CD4-positive, alpha-beta T cell treated with Interferon gamma for 1 hour (primary cell): ENCODE measurements at places on chromosomes 4 and X.
A peak's percentile ranks its signal among the peaks of the same experiment; 100 is the strongest.

DNA sequence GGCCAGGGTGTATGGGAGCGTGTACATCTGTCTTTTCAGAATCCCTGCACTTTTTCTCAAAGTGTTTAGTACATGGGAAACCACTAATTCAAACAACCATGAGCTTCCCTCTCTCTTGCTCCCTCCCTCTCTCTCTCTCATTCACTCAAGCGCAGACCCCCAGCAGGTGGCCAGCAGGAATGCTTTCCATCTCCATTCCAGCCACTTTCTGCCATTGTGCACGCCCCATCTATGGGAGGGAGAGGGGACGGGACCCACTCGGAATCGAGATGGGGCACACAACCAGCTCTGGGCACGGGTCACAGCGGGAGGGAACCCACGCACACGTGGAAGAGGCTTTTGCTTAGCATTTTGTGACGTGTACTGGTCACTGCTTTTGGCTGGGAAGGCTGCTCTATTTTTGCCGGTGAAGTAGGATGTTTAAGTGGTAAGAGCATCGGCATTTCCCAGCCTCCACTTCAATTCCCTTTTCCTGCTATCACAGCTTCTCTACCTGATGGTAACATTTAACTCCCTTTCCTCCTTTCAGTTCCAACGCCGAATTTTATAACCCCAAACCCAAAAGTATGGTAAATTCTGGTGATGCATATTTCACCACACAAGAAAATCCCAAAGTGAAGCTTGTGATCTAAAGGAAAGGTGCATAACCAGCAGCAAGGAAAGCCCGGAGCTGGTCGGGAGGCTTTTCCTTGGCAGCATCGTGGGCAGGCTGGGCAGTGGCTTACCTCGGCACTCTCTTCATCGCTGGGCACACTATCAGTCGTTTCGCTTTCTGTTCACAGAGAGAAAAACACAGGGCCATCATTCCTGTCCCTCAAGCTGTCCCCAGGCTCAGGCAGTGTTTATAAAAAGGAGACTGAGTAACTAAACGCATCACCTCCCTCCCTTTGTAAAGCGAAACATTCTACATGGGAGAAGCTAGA is 84.1 kb downstream of the IRF2 start:
- DNase-seq, result no peak

DNA sequence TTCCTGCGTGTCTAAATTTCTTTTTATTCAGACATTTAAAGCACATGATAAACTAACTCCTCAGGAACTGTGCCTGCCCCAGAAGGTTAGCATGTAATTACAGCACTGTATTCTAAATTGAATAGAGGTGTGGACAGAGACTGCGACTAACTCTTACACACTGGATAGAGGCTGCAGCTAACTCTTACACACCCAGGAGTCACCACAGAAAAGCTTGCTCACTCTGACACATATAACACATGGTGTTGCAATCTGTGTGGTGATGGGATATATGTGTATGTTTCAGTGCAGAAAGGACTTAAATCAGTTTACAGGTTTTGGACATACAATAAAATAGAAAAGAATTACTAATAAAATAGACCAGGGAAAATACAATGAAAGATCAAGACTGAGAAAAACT is 41.5 kb downstream of the SMAD1 start:
- DNase-seq, result no peak

- DNase-seq, result no peak
Observed at GRCh38 chr4:141912831-141913230, 276.4 kb downstream of the IL15 start.

DNA sequence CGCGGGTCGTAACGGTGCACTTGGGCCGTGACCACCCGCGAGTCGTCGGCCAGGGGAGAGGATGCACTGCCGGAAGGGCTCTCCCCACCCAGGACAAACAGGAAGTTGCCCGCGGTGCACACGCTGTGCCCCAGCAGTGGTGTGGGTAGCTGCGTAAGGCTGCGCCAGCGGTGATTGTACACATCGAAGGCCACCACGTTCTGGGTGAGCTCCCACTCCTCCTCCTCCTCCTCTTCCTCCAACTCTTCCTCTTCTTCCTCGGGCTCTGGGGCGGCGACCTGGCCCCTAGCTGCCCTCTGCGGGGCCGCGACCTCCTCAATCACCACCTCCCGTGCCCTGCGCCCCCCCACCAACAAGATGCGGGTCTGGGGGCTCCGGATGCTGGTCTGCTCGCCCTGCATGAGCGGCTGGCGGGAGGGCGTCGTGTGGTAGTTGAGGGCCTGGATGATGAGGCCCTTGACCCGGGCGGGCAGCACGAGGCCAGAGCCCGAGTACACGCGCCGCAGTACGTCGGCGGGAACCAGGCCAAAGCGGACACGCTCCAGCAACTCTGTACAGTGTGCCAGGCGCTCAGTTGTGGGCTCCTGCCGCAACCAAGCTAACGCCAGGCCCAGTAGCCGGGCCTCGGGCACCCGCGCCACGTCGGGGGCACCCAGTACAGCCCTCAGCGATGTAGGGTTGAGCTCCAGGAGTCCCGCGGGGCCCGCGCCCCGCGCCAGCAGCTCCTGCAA is 1.4 kb downstream of the KLHL34 start:
- DNase-seq, result no peak

DNA sequence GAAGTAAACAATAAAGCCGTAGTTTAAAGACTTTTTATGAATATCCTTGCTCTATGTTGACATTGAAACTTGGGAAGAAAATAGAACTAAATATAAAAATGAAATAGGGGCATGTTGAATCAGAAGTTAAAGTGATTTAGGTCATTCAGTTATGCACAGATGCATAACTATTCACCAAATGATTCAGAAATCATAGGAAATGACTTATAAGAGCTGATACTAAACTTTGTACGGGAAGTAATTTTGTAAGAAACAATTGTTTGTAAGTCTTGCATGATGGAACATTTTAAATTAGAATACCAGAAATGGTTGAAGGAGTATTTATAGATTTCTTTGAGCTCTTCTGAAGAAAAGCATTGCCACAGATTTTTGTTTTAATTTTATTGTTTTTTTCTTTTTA is 246.5 kb downstream of the CPE start:
- DNase-seq, result no peak

- DNase-seq, result no peak
Observed at GRCh38 chr4:21554500-21554899, 394.1 kb downstream of the KCNIP4 start.

GRCh38 chr4:76499461-76499860 is 64.4 kb downstream of the SHROOM3 start:
- peak; percentile 31 for DNase-seq

- no peak for DNase-seq
Observed at GRCh38 chr4:150862829-150863228, 152.3 kb downstream of the LRBA start.

DNA sequence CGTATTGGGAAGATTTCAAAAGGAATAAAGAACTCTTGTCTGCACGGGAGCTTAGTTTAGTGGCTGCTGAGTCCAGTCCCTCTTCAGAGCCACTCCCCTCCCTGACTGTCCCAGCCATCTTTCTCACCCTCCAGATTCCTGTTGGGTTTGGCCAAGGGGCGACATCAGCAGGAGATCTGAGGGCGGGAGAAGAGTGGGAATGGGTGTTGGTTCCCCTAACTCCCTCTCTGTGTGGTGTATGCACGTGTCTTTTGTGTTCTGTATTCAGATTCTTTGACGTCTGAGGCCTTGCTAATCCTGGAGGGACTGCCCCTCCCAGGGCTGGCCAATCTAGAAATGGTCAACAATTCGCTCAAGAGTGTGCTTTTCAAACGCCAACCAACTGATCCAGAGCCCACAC is 37.4 kb downstream of the CYTL1 start:
- no peak for DNase-seq

DNA sequence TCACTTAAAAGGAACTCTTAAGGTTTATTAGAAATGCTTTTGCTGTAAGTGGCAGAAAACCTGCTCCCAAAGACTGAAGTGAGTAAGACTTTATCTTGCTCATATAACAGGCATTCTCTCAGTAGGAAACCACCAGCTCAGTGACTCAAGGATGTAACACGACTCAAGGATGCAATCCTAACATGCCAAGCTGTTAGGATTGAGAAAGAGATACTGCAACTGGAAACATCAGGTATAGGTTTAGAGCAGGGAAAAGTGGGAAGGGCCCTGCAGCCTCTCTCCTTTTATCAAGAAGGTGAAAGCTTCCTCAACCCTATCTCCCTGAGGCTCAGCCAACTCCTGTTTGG is 11.9 kb upstream of the SLC9A7 start:
- DNase-seq, result no peak

GRCh38 chrX:5015451-5015850 is 1213.2 kb downstream of the NLGN4X start:
- no peak for DNase-seq

DNA sequence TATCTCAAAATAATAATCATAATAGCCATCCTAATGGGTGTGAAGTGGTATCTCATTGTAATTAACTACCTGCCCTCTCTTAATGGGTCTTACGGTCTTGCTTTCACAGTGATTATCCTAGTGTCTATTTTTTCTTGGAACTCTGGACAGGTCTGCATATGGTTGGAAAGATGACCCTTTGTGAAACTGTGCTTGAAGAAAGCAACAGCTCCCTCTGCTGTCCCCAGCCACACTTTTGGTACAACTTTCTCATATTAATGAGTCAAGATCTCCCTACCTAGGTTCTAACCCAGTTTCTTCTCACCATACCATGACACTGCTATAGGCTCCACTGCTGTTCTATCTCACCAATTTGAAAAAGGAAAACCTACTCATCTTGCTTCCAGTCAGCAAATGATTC is 2.4 kb downstream of the TFDP3 start:
- no peak for DNase-seq

DNA sequence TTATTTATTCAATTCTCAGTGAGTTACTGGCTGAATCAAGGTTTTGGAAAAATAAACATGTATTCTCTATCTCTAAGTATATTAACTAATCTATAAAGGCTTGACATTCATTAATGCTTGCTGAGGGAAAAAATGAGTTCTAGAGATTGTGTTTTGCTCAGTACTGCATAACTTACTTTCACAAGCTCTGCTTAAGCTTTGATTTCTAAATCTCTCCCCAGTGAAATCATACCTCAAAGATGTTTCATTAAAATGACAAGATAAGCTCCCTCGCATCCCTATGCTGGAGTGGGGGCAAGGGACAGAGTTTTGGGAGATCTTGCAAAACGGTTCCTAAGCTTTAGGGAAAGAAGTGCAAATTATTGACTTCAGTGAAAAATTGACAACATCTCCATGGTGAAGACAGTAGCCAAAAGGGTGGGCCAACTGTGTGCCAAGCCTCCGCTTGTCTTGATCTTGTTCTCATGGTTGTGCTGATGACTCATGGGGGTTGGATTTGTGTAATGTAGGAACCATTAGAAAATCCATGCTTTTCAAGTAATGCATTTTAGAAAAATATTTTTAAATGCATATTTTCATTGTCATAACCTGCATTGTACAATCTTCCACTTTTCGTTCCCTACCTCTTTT is 521.4 kb downstream of the RPA4 start:
- no peak for DNase-seq

GRCh38 chr4:87121341-87122065 is 98.9 kb downstream of the KLHL8 start:
- no peak for DNase-seq

- no peak for DNase-seq
Observed at GRCh38 chr4:41287005-41287404, 30.3 kb downstream of the UCHL1 start.

DNA sequence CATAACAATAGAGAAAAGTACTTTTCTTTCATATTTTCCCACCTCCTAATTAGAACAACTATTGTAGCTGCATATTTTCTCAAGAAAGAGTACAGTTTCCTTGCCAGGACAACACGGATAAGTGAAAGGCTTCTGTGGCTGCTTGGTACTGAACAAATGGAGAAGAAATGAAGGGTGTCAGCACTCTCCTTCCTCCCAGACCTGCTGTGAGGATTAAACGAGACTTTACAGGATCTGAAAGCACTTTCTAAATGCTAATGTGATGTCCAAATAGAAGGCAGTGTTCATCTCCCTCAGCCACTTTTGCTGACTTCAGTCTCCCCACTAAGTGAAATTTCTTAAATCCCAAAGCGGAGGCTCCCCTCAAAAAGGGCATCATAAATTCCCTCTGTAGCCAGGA is 13.9 kb downstream of the NIPAL1 start:
- no peak for DNase-seq

- DNase-seq, result no peak
Observed at GRCh38 chr4:150032541-150032940, 45.7 kb upstream of the DCLK2 start.

DNA sequence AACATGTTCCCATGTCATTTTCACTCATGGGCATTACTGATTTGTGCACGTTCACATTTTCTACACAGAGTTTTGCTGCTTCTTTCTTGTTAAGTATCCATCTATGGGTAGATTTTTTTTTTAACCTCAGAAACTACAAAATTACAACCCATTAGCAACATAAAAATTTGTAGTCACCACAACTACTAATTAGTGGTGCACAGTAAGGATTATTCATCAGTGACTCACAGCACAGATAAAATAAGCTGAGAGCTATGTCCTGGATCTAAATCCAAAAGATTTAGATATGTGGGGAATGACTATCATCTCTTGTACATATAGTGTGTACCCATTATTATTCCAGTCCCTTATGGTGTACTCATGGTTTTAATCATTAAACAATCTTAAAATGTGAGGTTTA is 19.7 kb upstream of the AMELX start:
- no peak for DNase-seq

DNA sequence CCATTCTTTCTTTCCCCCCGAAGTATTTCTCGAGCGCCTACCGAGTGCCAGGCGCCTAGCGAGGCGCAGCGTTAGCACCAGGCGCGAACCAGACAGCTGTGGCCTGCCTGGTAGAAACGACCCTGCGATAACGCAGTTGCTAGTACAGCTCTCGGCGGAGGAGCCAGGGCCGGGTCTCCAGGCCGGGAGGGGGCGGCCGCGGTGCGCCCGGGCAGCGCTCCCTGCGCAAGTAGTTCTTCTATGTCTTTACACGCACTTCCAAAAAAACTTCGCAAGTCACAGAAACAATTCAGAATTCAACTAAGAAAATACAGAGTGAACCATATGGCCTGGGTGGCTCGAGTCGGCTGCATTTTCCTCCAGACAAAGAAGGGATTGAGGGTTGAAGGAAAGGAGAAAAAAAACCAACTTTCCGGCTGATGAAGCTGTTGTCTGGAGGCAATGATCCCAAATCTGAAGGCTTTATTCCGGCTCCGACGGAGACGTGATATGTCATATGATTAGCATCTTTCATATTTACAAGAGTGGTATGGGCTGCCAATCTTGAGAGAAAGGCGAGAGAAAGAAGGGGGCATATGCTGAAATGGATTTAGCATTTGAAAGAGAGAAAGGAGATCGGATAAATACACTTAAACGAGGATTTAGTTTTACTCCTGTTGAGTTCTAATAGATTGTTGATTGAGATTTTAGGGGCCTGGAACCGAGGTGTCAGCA is 7.2 kb upstream of the NEUROG2 start:
- peak; percentile 29 for DNase-seq

DNA sequence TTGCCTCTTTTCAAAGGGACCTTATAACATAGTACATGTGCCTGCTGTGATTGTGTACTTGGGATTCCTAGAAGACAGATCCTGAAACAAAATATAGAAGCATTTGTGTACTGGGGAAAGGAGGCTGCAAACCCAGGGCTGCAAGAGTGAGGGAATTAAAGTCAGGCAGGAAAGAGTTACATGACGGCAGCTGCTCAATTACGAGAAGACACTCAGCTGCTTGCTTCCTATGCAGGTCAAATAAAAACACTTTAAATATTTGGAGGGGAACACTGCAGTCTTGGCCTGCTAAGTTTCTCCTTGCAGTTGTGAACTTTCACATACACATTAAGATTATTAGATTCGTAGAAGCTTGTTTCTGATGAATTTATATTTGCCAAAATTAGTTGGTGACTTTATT is 191.9 kb upstream of the CXCL13 start:
- DNase-seq, result no peak
